ENCODE measurements at places on chromosomes 6 and 20.

DNA sequence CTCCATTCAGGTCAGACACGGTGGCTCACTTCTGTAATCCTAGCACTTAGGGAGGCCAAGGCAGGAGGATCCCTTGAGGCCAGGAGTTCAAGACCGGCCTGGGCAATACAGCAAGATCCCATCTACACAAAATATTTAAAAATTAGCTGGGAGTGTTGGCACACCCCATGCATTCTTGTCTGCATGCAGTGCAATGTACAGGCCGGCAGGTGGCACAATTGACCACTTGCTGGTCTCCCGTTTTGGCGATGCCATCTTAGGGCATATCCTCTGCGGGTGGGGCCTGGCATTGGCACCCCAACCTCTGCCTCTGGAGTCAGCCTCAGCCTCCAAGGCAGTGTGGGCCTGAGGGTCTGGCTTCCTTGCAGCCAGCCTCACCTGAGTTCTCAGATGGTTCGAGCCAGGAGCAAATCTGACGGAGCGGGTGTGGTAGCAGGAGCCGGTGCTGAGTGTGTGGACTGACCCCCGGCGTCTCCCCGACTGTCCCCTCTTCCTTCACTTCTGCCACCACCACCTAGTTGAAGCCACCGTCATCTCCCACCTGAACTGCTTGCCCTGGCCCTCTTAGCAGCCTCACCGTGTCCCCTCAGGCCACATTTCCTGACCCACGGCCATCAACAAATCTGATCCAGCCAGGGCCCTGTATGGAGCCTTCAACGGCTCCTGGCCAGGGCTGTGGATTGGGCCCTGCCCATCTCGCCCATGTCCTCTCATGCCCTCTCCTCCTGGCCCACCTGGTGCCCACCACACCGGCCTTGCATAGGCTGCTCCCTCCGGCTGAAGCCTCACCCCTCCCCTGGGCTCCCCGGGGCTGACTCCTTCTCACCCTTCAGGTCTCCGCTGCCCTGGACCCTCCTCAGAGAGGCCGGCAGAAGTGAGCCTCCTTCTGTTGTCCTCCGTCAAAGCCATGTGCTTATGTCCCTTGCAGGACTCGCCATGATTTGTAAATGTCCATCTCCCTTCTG is 44.0 kb downstream of the EFCAB8 start:
- DNase-seq: peak; percentile 57

DNA sequence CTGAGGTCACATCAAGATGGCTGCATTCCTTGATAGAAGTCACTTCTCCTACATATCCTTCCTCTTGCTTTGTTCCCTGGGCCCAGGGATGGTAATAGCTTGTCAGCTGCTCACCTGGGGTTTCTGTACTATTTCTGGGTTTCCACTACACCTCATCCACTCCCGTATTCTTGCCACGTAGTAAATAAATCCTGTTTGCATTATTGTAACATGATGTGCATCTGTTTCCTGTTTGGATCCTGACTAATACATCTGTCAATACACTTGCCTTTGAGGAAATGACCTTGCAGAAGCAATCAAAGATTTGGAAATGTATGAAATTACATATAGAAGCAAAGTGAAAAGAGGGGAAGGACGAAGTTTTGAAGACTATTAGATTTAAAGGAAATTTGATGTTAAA is 619.0 kb downstream of the PHF3 start:
- no peak for DNase-seq

GRCh38 chr20:59141818-59142581 is 21.6 kb upstream of the ZNF831 start:
- DNase-seq: no peak

DNA sequence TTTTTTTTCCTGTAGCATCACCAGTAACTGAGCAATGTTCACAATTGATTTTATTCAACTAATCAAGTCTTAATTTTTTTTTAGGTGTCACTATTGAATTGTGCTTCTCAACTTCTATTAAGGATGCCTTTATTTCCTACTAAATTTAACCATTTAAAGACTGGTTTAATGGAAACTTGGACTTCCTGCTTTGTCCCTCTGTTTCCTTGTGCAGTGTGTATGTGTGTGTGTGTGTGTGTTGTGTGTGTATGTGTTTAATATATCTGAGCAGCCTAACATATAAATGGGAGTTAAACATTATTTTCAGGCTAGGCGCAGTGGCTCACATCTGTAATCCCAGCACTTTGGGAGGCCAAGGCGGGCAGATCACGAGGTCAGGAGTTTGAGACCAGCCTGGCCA is 1.8 kb downstream of the SERPINB6 start:
- no peak for DNase-seq

DNA sequence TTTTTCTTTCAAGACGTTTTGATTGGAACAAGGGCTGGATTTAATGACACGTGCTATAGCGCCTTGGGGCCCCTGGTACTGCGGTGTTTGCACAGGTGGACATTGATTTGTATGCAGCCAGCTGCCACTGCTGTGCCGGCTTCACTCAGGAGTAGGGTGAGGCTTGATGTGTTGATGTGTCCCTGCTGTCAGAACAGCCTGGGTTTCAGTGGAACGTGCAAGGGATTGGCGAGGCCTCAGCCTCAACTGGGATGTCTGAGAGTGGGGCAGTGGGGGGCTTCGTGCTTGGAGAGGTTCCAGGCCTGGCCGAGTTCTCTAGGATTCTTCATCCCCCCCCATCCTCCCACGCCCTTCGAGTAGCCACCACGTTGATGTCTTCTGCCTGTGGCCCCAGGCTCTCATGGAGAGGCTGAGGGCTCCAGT is 23.0 kb downstream of the PYGB start:
- no peak for DNase-seq
